ENCODE measurements at places on chromosomes 16 and 17.
A peak's percentile ranks its signal among the peaks of the same experiment; 100 is the strongest.

GRCh38 chr17:82595893-82596292 is 52.4 kb downstream of the WDR45B start:
- DNase-seq: no peak

DNA sequence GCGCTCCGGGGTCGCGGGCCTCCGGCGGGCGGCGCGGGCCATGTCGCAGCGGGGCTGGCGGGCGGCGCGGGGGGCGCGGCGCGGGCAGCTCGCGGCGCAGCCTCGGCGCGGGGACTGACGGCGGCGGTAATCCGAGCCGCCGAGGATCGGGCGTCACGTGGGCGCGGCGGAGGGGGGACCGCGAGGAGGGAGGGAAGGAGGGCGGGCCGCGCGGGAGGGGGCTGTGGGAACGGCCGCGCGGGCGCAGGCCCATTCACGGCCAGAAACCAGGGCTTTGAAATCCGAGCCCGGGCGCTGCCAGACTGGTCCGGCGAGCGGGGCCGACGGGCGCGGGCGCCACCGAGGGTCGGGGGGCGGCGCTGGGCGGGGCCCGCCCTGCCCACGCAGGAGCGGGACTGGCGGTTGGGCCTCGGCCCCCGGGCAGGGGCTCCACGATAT is at the start of gene MTSS2:
Gene MTSS2, minus strand, starts transcription at position 116 of the 438 bp plus-strand sequence. CDS start 262 bp downstream, outside the sequence.
- peak; percentile 10 for DNase-seq

DNA sequence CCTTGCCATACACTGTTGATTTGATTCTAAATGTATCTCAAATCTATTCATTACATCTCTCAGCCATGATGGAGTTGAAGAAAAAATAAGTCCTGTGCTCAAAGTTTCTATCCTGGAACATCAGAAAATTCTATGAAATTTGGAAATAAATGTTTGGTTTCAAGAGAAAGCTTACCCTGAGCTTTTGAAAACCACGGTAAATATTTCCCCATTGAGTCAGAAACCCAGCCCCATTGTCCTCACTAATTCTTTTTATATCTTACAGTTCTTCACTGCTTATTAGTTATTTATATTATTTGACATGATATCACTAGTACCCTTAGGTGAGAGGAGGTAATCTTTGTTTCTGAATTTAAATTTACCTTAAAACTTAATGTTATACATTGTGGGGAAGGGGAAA is 128.5 kb downstream of the MRTFB start:
- no peak for DNase-seq

GRCh38 chr16:70659953-70660671 is 13.8 kb downstream of the IL34 start:
- no peak for DNase-seq

DNA sequence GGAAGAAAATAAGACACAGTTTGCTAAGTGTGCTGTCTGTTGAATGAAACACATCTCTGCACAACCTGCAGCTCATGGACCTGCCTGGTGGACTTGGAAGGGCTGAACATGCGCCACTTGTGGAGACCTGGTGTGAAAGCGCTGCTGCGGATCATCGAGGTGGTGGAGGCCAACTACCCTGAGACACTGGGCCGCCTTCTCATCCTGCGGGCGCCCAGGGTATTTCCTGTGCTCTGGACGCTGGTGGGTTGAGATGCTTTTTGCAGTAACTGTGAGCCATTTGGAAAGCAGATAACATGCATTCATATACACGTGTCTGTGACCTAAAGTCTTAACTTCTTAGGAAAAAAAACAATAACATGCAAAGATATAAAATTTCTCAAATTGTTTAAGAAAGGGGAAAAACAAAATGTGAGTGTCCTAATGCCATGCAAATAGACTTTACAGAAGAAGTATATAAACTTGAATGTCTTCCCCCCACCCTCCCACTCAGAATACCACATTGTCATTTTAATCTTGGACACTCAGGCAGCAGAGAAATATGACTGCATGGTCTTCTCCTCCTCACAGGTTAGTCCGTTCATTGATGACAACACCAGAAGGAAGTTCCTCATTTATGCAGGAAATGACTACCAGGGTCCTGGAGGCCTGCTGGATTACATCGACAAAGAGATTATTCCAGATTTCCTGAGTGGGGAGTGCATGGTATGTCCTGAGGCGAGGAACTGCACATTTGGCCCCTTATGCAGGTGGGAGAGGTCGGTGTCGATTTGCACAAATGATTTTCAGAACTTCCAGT is 65.6 kb downstream of the SEC14L1 start:
- no peak for DNase-seq

DNA sequence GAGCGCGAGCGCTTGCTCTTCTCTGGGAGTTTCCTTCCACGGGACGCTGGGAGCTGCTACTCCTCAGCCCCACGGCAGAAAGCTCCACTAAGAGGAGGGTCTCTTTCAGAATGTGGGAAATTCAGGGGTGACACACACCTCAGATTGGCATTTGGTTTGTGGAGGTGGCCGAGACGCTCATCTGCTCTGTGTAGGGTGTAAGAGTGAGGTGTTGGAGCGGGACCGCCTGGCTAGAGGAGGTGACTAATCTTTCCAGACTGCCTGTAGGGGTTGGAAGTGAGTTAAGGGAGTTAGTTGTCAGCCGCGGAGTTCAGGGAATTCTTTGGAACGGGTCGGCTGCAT is 735 bp downstream of the PSMD11 start:
- no peak for DNase-seq

DNA sequence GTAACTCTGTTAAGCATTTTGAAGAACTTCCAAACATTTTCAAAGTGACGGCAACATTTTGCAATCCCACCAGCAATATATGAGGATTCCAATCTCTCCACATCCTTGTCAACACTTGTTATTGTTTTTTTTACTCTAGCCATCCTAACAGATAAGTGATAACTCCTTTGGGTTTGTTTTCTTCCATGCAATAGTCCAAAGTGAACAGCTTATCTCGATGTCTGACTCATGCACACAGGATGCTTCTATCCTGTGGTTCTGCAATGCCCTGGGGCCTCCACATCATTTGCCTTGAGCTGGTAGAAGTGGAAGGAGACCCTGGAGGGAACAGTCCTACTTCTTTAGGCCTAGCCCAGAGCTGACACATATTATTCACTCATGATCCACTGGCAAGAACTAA is 13.0 kb downstream of the TLE7 start:
- no peak for DNase-seq

- peak; percentile 26 for DNase-seq
Observed at GRCh38 chr17:36545077-36545464, 352 bp downstream of the GGNBP2 start.

DNA sequence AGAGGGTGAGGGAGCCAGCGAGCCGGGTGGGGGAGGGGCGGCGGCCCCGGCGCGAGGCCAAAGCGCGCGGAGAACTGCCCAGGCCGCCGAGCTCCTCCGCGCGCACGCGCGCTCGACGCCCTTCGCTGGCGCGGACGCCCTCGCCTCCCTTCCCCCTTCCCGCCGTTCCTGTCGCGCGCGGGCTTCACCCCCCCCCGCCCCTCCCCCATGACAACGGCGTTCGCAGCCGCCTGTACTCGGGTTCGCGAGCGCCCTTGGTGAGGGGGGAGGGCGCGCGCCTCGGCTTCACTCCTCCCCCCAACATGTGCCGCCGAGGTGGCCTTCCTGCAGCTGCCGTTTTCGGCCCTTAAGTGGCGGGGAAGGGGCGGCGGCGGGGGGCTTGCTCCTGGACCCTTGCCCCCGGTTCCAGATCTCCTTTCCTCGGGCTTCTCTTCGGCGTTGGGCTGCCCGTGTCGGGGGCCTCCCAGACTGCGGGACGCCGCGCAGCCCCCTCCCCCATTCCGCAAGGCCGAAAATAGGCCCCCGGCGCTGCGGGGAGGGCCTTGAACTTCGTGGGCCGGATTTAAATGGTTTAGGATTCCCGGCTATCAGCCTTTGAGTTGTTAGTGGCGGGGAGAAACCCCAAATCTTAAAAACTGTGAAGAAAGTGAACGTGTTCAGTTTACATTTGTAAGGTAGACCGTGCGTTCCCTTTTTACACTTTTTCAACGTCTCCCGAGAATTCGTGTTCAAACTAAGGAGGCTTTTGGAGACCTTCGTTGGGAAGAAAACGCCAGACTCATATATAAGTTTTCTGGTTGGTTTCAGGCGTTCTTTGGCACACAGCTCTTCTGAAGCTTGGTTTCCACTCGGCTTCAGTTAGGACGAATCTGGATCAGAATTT is 653 bp downstream of the SRRM2 start:
- DNase-seq: no peak

DNA sequence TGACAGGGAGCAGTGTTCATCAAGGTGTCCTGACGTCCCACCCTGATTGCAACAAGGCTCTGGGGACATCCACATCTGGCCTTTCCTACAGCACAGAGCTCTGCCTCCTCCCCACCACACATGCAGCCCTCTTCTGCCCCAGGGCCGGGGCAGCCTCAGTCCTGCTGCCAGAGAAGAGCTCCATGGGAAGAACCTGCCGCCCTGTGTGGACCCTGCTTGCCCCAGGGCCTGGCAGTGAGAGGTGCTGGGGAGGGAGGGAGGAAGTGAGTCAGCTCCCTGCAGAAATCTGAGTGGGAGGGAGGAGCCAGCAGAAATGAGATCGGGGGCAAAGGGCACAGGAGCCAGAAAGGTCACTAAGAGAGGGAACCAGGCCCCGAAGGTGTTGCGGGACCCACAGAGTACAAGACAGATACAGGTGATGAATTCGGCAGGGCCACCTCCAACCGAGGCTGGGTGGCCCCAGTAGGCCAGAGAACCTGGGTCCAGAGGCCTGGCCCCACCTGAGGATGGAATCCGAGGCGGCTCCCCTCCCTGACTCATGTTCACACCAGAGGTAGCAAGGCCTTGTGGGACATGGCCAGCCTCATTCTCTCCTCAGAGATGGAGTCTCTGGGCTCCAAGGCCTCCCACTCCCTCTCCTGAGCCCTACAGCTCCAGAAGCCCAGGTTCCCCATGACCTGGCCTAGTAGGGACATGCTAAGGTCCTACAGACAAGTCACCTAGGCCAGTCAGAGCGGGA is 24.8 kb downstream of the MYO18A start:
- no peak for DNase-seq

DNA sequence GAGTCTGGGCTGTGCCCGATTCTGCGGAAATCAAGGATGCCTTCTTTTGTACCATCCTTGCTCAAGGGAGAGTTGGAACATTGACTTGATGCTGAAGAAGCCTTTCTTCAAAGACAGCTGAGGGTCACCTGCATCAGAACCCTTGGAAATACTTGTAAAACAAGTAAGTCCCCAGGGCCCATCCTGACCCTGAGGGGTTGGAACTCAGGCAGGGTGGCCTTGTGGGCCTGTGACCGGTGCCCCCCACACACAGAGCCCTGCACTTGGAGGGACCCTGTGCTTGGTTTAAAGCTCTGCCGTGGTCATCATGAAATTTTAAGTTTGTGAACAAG is 56.9 kb downstream of the WIPI1 start:
- DNase-seq: no peak

DNA sequence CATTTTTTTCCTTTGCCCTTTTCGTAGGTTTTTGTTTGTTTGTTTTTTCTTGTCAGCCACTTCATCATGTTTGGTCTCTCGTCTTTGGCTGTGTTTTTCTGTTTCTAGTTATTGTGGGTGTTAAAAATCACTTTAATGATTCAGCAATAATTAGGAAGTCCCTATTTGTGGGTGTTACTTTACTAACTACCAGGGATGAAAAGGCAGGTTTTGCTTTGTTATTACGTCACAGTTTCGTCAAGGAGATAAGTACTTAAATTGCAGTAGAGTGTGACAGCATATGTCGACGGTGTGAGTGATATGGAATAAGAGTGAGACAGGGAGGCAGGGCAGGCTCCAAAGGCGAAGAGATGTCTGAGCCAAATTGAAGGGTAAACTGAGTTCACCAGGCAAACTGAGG is 479.6 kb downstream of the WWOX start:
- no peak for DNase-seq

- DNase-seq: no peak
Observed at GRCh38 chr16:59988591-59988990, 1254.5 kb upstream of the GOT2 start.

DNA sequence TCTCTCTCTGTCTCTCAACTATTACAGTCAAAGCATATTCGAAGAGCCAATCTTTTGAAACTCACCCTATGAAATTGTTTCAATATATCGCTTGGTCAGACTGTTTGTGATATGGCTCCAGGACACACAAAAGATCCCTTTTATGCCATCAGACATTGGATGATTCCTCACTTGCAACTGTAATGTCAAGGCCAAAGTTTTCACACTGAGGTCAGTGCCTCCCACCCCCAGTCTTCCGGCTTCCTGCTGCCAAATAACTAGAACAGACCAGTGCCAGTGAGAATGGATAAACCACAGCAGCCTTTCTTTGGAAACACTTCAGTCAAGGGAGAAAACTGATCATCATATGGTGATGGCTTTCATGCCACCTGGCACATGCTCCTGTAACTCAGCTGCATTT is 321.9 kb upstream of the ZFHX3 start:
- DNase-seq: peak; percentile 6

DNA sequence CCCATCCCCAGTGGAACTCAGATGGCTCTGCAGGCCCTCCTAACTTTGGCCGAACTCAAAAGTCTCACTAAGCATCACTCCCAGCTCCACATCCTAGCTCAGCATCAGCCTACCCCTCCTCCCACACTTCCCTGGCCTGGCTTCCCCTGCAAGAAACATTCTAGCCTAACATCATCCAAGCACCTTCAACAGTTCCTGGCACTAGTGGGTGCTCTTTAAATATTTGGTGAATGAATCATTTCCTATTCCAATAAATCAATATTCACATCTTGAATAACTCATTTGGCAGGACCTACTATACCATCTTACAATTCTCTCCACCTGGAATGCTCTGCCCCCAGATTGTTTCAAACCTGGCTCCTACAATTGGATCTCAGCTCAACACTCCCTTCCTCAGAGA is 11.0 kb upstream of the BBS2 start:
- DNase-seq: no peak

DNA sequence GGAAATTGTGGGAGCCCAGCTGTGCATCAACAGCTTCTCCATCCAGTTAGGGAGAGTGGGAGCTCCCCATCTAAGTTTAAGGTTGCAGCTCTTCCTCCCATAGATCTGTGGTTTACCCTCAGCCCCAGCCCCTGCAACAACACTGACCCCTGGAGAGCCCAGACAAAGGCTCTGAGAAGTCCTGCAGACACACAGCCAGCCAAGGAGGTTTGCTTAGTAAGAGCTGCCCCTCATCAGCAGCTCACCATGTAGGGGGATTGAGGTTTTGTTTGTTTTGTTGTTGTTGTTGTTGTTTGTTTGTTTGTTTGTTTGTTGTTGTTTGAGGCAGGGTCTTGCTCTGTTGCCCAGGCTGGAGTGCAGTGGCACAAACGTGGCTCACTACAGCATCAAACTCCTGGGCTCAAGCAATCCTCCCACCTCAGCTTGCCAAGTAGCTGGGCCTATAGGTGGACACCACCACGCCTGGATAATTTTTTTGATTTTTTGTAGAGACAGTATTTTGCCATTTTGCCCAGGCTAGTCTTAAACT is 138.6 kb downstream of the CLEC16A start:
- DNase-seq: no peak

- no peak for DNase-seq
Observed at GRCh38 chr17:32910769-32911168, 17.2 kb upstream of the TMEM98 start.

DNA sequence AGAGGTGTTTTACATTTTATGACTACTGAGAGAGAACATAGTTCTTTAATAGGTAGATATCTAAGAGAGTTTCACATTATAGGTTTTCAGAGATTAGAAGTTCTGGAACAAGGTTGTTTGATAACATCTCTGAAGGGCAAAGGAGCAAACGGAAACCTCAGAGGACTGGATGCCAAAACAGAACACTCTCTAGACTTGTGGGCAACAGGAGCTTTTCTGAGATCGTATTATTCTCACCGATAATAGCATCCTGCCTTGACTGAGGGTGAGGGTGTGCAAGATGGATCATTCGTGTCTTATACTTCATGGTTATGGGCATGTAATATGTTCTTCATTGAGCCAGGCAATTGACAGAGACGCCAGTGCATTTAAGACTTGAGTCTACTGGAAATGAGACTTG is 234.8 kb downstream of the IRX3 start:
- DNase-seq: no peak
